Fibroblast of skin of left quadriceps (primary cell): ENCODE measurements at places on chromosomes 4 and X.
A peak's percentile ranks its signal among the peaks of the same experiment; 100 is the strongest.

GRCh38 chrX:44871931-44872820 lies 812 bp upstream of the KDM6A start:
- no peak for DNase-seq

DNA sequence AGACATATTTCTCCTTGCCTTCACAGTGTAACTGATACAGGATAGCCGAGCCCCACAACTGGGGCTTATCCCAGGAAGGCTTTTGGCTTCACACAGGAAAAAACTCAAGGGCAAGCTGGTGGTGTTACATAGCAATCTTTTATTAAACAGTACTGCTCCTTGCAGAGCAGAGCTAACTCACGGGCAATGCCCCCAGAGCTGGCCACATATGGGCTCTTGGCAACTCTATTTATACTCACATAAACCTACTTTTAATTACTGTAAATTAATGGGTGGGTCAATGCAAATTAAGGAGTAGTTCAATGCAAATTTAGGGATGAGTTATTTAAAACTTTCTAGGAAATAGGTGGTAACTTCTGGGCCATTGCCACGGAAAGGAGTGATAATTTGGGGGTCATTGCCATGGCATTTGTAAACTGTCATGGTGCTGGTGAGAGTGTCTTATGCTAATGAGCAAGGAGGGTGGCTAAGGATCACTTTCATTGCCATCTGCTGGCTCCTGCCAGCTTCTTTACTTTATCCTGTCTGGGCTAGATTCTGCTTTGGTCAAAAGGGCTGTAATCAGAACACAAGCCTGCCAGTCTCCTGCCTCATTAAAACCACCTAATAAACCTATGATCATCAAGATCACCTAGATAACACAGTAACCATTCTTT lies 288.8 kb downstream of the CENPC start:
- no peak for DNase-seq

DNA sequence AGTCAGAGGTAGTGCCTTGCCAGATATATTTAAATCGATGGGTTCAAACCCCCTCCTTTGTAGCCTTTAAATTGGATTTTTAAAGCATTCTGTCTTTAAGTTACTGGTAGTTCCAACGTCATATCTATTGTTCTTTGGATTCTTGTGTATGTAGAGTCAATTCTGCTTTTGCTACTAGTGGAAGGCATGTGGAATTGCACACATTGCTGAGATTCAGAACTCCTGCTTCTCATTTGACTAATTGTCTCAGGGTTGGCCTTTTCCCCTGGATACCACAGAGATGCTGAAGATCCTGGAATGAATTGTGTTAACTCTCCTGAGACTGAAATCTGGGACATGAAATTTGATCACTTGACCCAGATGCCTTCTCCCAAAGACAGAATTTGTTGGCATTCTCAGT lies 328.3 kb upstream of the RPS6KA3 start:
- peak; percentile 11 for DNase-seq

DNA sequence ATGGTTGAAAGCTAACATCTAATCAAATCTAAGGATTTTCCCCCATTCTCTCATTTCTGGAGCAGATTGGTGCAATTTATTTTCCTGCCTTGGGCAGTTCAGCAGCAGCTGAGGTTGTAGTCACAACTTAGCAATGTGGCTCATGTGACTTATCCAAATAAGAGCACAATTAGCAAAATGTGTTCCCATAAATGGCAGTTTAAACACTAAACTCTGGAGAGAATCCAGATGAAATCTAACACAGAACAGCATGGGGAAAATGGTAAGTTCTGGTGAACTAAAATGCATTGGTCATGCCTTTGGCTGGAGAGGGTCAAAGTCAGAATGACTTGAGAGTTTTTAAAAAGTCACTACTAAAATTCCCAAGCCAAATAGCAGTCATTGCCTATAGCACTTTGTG lies 422.6 kb upstream of the DIPK2B start:
- peak; percentile 92 for DNase-seq

GRCh38 chr4:121701263-121701662 lies 4.5 kb upstream of the ANXA5 start:
- DNase-seq = no peak

- peak; percentile 29 for DNase-seq
Measured at GRCh38 chr4:68175562-68176155, 46.0 kb upstream of the TMPRSS11F start.

DNA sequence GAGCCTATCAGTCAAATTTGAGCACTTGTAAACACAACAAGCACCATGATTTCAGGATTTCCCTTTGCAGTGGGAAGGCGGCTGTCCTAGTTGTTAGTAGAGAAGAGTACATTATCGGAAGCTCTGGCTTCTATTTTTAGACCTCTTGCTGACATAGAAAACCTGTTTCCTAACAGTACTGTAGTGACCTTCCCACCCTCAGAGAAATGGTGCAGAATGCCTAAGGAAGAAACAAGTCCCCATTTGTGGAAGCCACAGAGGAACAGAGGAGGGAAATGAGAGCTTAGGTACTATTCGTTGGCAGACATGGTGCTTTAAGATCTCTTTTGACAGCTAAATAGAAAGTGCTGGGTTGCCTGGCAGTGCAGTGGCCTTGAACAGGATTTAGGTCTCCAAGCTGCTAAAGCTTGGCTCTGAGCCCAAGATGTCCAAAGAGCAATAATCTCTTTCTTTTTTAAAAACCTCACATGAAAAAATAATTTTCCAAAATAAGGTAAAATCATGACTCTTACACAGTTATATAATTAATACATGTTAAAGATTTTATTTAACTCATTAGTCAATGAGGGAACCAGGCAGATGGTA lies 24.9 kb downstream of the GLRA2 start:
- DNase-seq = no peak

DNA sequence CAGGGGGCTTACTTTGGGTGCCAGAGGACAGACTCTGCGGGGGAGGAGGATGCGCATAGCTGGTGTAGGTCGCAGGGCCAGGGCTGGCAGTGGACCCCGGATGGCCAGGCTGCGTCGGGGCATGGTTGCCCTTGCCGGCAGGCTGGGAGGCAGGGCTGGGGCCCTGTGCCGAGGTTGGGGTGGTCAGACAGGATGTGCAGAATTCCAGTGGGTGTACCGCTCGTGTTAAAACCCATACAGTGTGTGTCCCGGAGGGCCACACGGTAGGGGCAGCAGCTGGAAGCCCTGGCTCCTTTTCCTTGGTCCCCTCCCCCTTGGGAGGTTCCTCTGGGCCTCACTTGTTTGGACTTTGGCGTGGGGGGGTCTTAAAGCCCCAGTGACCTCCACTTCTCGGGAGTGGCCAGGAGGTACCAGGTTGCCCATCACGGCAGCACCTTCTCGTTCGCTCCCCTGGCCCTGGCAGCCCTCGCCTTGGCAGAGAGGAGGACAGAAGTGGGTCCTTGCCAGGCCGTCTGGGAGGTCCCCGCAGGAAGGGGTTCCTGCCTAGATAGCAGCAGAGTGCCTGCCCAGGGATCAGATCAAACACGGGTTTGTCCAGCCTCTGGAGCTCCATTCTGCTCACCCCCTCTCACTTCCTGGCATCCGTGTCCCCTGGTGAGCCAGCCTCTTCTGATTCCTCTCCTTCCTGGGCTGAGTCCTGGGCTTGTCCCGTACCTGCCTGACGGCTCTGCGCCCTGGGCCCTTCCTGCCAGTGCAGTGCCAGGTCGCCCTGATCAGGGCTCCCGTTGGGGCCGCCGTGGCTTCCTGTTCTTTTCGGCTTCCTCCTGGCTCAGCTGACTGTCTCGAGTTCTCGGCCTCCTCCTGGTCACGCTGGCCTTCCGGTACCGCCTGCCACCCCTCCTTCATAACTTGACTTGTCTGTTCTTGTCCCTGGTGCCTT lies 56.7 kb upstream of the HGFAC start:
- DNase-seq = no peak
